Fibroblast of skin of back (primary cell): ENCODE measurements at places on chromosomes 4 and X.

DNA sequence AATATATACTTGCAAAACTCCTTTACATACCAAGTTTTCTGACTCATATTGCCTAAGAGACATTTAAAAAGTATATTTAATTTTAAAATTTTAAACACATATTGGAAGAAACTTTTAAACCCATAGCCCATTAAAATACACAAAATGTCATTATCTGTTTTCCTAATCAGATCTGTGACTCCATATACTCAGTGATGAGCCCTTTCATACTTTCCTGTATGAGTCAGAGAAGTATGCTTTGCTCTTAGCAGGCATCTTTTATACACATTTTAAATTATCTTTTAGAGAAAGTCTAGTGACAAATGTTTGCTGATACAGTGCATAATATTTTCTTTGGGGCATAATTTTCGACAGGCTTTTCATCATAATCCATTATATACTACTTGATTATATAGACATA lies 26.4 kb downstream of the SPIN3 start:
- peak; percentile 14 for DNase-seq

DNA sequence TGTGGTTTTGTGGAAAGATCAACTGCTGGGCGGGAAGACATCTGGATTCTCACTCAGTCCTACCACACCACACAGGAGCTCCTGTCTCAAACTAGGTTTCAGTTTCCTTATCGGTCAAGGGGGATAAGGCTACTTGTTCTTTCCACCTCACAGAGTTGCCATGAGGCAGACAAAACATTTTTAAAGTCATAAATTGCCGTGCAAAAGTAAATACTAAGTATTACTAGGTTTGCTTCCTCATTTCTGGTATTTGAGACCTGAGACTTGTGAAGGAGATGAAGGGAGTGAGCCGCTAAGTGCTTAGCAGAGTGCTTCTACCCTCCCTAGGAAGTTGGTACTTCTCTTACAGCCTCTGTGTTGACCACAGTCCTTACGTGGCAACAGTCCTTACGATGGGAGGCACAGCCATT lies 1.5 kb downstream of the LAP3 start:
- DNase-seq = no peak

DNA sequence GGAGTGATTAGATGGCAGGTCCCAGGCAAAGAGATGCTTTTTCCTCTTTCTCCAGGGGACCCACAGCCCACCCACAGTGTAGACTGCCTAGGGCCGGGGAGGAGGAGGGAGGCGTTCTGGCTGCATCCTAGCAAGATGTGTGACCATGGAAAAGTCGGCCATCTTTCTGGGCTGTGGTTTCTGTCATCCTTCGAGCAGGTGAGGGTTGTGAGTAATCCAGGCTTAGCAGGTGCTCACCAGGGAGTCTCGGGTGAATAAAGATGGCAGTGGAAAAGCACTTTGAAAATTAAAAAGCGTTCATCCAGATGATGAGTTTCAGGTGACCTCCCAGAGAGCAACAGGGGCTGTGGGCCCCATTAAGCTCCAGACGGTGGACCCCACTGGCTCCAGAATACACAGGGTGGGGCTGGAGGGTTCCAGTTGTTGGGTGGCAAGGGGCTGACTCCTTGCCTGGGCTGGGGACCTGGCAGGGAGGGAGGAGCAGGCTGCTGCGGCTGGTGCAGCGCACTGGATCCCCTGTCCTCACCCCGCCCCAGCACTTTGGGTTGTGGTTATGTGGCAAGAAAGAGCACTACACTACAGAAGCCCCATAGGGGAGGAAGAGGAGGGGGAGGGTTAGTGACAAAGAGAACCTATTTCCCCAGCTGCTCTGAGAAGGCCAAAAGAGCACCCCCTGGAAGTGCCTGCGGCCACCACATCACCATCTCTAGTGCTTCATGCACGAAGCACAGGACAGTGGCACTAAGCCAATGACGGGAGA lies 23.7 kb downstream of the ELF4 start:
- DNase-seq = no peak

- peak; percentile 29 for DNase-seq
Measured at GRCh38 chrX:46710425-46710824, 48.5 kb downstream of the SLC9A7 start.

- no peak for DNase-seq
Measured at GRCh38 chrX:118571836-118572235, 76.2 kb downstream of the DOCK11 start.

DNA sequence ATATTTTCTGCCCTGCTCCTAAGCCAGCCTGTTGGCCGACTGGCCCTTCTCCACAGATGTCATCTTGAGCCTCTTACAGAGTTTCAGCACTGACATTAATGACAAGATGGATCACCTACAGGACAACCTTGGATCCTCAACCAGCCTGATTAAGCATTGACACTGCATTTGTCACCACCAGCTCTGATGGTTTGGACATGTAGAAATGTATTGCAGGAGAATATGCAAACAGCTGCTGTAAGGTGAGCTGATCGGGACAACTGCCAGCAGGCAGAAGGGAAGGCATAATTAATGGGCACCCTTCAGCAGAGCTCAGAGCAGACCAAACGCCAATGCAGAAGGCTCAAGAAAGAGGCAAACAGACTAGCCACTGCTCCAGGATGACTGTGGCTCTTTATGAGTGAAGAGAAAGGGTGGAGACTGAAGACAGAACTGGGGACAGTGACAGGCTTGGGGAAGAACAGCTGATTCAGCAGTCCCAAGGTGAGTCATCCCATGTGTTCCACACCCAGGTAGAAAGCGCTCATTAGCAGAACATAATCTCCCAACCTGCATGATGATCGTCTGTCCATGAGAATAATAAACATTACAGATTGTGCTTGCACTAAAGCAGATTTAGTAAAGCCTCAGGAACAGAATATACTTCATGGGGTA lies 6.7 kb downstream of the CORIN start:
- DNase-seq = no peak

DNA sequence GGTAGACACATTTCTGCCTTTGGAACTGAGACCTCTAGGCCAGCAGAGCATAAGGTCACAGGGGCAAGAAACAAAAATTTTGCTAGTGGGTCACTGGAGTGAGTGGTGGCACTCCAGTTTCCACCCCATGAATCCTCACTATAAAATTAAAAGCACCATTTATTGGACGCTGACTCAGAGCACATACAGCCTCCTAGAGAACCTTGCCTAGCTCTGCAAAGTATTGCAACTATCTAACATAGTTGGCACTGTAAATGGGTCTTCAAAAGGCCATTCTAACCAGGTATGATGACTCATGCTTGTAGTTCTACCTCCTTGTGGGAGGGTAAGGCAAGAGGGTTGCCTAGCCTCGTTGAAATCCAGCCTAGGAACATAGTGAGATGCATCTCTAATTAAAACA lies 25.1 kb downstream of the RRAGB start:
- DNase-seq = no peak

DNA sequence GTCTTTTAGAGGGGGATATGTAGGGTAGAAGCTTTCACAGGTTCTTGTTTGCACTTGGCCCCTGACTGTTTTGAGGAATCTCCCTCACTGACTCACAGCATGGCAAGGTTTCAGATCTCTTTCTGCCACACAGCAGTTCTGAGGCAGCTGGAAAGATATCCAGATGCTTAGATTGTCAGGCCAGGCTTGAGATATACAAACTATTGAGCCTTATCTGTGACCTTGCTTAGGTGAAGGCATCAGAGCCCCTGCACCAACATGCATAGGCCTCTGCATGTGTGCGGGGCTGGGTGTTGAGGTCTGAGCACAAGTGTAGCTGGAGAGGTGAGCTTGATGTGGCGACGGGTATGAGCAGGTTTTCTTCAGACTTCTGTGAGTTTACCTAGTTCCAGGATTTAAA lies 80.9 kb upstream of the MSANTD1 start:
- peak; percentile 6 for DNase-seq

GRCh38 chrX:17802756-17803155 lies 58.3 kb downstream of the RAI2 start:
- DNase-seq = no peak

DNA sequence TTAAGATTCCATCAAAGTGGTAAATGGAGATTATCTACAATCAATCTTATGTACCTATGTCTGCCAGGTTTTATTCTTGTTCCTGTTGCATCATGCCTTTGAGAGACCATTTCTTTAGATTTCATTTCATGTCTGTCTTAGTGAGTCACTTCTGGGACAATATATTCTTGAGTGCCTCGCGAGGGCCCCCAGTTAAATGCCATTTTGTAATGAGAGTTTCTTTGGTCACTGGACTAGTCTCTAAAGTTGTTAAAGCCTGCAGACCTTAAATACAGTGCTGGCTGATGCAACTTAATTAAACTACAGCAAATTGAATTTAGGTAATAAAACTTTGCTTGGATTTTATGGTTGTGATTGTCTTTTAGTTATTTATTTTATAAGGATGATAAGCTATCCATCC lies 87.2 kb upstream of the PITX2 start:
- DNase-seq = peak; percentile 5

DNA sequence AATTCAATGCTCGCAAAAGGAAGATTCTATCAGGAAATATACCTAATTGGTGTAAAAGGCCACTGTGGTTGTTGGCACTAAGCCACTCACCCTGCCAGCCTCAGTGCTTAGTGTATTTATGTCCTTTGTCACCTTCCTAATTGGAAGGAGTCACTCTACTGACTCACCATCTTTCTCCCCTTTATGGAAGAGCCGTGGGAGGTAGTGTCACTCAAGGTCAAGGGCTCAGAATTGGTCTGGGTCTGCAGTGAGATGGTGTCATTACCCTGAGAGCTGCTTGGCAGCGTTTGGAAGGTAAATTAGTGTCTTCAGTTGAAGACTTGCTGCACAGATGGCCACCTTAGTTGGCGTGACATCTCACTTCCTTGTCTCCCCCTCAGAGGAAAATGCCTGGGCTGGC lies 41.7 kb upstream of the CDKN2AIP start:
- DNase-seq = no peak

DNA sequence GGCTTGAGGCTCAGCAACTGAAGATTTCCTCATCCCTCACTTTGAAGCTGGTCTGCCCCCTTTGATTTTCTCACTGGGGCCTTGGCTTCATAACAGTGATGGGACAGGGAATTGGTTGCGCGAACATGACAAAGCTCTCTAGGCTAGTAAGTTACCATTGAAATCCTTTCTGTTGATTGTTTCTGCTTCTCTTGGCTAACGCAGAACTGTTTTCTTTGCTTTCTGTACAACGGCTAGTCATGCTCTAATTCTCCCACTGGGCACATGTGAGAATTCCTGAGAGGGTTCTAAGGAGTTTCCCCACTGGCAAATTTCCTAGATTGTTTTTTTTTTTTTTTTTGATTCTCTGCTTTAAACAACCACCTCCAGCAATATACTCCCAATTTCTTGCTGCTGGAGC lies 738.6 kb downstream of the PCDH7 start:
- DNase-seq = peak; percentile 37

DNA sequence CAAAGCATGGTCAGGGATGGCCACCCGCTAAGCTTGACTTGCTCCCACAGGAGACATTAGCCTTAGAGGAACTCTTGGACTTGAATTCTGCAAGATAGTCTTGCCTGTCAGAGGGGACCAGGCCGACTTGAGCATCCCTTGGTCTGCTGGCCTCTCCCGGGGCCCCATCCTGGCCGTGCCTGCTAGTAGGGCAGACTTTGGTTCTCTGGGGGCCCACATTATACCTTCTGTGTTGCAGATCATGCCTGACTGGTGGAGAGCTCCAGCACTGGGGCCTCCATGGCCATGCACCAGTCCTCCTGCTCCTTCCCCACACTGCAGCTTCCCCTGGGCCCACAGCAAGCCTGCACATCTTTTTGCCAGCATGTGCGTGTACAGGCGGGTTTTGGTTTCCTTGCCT lies 46.5 kb downstream of the DACH2 start:
- DNase-seq = no peak

- DNase-seq = no peak
Measured at GRCh38 chr4:55345054-55345453, 988 bp upstream of the SRD5A3 start.

GRCh38 chrX:17579026-17579425 lies 158.3 kb upstream of the SCML1 start:
- peak; percentile 68 for DNase-seq

GRCh38 chrX:13387666-13388494 lies 68.0 kb upstream of the ATXN3L start:
- DNase-seq = peak; percentile 74

- peak; percentile 16 for DNase-seq
Measured at GRCh38 chr4:165814256-165815020, 58.6 kb upstream of the TLL1 start.

DNA sequence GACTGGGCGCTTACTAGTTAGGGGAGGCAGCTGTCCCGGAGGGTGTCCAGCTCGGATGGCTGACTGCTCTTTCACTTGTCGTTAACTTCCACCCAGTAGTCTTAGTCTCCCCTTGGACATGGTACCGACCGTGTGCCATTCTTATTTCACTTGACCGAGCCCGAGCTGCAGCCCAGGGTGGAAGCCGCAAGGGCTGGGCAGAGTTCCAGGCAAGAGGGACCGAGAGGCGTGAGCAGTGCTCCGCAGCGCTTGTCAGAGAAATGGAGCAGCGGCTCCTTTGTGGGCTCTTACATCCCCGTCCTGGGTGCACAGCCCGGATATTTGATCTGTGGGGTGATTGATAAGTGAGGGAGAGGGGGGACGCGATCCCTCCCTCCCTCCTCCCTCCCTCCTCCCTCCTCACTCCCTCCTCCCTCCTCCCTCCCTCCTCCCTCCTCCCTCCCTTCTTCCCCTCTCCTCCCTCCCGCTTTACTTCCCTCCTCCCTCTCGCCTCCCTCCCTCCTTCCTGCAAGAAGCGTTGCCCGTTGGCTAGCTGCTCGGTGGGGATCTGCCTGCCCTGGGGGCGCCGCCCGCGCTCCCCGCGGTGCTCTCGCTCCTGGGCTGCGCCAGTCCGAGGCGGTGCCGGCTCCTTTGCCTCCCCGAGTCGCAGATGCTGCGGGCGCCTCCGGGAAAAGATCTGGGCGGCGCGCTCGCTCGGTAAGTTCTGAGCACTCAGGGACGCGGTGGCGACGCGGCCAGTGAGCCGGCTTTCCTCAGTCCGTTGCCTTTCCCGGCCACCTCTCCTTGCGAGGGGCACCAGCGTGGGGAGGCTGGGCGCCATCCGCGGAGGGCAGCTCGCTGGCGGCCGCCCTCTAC lies at the start of gene SLITRK2:
Gene SLITRK2 (plus strand): TSS at position 499 of the 855 bp plus-strand sequence. CDS start 4,597 bp downstream, outside the sequence.
- no peak for DNase-seq

- no peak for DNase-seq
Measured at GRCh38 chr4:39687014-39687413, 10.9 kb upstream of the UBE2K start.
